ENCODE measurements at places on chromosomes 1 and 21. TPM values are rescaled to one million over a fixed set of nuclear protein-coding genes. Genes with fewer than 3 reads are reported as not detected.

The PER3 gene
- 9.3 TPM for total RNA-seq

The BGLAP gene
- total RNA-seq, result 2.4 TPM

GRCh38 chr1:89865498-89866382, 44.9 kb downstream of the LRRC8D start:
- H3K36me3 ChIP-seq, result peaks cover 20% of the 10 kb centered on the region
- no peak overlapping the region for H3K4me3 ChIP-seq
- DNase-seq, result no peak
- H3K4me1 ChIP-seq, result peaks cover 3% of the 10 kb centered on the region

DNA sequence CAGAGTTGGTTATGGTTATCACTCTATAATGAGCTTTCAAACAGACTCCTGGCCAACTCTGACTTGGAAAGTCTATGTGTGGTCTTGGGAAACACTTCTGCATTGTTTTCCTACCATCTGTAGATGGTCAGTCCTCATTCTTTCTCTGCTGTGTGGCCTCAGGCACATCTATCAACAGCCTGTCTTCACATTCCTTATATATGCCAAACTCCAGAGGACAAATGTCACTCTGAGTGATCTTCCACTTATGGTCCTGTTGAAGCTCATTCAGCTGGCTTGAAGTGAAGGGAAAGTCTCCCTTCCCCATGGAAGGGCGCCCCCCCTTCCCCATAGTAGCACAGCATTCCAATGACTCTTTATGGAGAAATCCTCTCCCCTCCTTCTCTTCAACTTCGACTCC, 58.7 kb downstream of the VANGL2 start:
- no peak overlapping the region for H3K4me3 ChIP-seq
- no peaks in the 10 kb centered on the region for H3K4me1 ChIP-seq
- no peak for DNase-seq
- H3K27me3 ChIP-seq, result no peaks in the 10 kb centered on the region

The L1TD1 gene
- 423 TPM for total RNA-seq

The CFAP141 gene
- total RNA-seq, result not detected

The BCAN gene
- total RNA-seq, result 0.88 TPM

- no peaks in the 10 kb centered on the region for H3K4me1 ChIP-seq
- peaks cover 11% of the 10 kb centered on the region for H3K36me3 ChIP-seq
- no peaks in the 10 kb centered on the region for H3K27me3 ChIP-seq
These were observed 14.9 kb downstream of the NTPCR start for GRCh38 chr1:232965124-232965911.

GRCh38 chr1:112744009-112744578, 29.0 kb upstream of the PPM1J start:
- peaks cover 13% of the 10 kb centered on the region for H3K27me3 ChIP-seq
- peak; percentile 77 for DNase-seq
- no peaks in the 10 kb centered on the region for H3K4me1 ChIP-seq
- no peaks in the 10 kb centered on the region for H3K36me3 ChIP-seq
- H3K27ac ChIP-seq, result no peak overlapping the region

- H3K27me3 ChIP-seq, result no peaks in the 10 kb centered on the region
- H3K4me3 ChIP-seq, result no peak overlapping the region
- DNase-seq, result peak; percentile 70
- no peak overlapping the region for H3K27ac ChIP-seq
- H3K36me3 ChIP-seq, result no peaks in the 10 kb centered on the region
- no peaks in the 10 kb centered on the region for H3K4me1 ChIP-seq
These were observed 34.5 kb downstream of the TYW3 start for GRCh38 chr1:74767490-74767889.

GRCh38 chr1:203331224-203331623, 19.7 kb downstream of the FMOD start:
- H3K4me1 ChIP-seq, result peaks cover 5% of the 10 kb centered on the region
- peaks cover 8% of the 10 kb centered on the region for H3K27me3 ChIP-seq
